Activated CD4-positive, alpha-beta T cell treated with anti-CD3 and anti-CD28 coated beads, Interleukin-2, Interleukin-6, amounts not matched to agents 100 ng/mL and 50 ng/mL, durations not matched to agents 16 hours and 8 hours (primary cell): ENCODE measurements at places on chromosomes 5 and 9.

DNA sequence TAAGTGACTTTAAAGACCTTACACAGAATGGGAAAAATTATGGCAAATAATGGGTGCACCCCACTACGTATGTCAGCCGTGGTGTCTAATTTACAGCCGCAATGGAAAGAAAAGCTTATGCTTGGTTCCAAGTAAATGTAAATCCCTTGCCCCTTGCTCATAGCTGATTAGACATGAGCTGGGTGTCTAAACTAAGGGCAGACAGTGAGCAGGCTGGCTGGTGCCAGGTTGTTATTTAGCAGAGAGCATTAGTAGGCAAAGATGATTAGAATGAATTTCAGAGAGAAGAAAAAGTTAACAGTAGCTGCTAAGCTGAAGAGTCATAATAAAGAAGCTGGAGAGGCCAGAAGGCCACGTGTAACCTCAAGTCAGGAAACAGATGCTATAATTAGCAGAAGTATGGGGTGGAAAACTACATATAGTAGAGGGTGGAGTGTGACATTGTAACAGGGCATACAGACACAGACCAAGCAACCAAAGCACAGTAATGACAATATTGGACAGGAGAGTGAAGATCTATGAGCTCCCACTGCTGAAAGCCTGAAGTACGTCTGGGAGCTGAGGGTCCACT is 257.7 kb downstream of the MCTP1 start:
- DNase-seq: no peak

GRCh38 chr5:85428426-85428934 is 1043.8 kb upstream of the EDIL3 start:
- no peak for DNase-seq

- no peak for DNase-seq
Observed at GRCh38 chr9:76401176-76401575, 7.0 kb upstream of the RFK start.

GRCh38 chr5:411728-412127 is 31.2 kb upstream of the EXOC3 start:
- DNase-seq: no peak

DNA sequence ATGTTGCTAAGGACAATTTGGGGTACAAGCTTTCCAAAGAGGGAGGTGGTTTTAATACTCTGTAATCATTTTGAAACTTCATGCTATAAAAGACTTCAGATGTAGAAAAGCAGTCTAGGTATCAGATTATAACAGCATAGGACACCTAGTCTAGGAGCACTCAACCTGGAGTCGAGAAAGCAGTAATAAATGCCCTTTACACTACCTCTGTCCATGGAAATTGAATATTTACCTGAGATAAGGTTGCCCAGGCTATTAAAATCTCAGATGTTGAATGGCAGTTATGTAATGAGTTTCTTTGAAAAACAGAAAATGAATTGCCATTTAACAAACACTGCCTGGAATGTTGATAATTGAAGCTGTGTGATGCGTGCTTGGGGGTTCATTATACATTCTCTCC is 561.8 kb upstream of the DMAC1 start:
- no peak for DNase-seq

GRCh38 chr5:95440825-95441224 is 49.7 kb downstream of the FAM81B start:
- no peak for DNase-seq

DNA sequence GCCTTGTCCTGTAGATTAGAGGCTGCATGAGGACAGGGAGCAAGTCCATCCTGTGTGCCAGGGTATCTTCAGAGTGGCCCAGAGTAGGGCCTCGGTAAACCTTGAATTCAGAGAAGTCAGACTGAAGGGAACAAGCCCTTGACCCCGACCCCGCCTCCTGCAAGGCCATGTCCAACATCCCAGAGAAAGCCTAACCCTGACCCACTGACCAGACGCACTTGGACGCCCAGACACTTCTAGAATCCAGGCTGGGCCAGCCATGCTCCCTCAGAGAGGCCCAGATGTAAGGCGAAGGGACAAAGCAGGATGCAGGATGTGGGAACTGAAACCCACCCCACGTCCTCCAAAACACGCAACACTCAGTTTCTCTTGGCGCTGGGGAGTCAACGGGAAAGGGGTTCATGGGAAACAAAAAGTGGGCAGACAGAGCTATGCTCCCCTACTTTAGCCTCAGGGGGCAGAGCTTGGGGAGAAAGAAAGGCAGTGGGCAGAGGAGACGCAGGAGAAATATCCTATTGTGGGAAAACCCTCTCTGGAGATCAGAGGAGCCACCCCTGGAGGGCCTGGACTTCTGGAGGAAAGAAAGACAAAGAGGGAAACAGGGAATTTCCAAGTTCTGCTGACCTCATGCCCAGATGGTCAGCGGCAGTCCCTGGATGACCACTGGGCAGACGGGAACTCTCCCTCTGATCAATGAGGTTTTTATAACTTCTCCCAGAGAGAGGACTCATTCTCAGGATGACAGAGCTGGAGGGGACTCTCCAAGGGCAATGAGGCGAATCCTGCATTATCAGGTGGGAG is 13.0 kb downstream of the TNIP1 start:
- no peak for DNase-seq

GRCh38 chr5:36052538-36052937 is 14.1 kb downstream of the UGT3A2 start:
- DNase-seq: no peak

- DNase-seq: no peak
Observed at GRCh38 chr5:127577458-127577857, 60.0 kb downstream of the PRRC1 start.

DNA sequence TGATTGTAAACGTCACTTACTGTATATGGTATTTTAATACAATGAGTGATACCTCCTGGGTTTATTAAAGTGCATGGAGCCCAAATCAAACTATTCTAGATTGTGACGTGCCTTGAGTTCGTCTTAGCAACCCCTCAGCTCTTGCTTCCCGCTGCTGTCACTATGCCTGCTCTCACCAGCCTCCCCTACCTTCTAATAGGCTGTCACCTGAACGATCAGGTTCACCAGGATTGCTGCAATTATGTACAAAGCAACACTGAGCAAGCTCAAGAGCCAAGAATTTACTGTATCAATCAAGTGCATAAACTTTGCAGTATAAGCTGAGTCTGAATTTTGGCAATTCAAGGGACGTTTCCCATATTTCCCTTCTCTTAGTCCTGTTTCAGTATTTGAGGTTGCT is 3.0 kb downstream of the LECT2 start:
- no peak for DNase-seq

- DNase-seq: no peak
Observed at GRCh38 chr9:28413471-28413870, 840.2 kb upstream of the C9orf72 start.

DNA sequence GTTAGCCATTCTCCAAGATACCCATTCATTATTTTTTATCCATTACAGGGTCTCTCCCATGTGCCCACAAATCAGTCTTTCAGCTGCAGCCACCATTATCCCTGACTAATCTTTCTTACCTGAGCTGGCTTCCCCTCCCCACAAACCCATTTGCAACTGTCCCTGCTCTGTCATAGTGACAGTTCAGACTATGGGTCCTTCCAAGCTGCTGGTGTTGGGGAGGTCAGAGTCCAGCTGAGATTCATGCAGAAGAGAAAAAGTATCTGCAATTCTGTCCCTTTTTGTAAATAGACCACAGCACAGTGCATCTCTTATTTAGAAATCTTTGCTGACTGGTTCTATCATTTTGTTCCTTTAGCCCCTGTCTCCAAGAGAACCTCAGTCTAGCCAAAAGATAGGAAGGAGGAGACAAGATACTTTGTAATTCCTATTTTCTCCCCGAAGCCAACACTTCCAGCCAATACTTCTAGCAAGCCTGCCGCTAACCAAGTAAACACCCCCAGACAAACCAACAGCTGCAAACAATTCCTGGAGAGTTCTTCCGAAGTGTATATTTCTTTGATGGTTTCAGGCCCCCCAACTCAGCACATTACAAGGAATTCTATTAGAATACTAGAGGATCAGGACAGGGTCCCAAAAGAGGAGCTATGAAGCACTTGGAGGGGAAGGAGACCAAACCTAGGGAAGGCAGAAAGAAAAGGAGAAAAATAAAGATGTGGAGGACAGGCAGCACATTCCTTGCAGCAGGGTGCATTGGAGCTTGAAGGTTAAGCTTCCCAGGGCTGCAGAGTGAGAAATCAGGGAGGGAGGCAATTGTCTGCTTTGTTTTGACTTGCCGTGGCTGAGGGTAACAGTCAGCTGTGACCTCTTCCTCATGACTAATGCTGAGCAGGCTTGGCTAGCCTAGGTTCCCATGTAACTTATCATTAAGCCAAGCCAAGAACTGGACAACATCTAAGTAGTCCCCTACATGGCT is 148.5 kb downstream of the SGCD start:
- no peak for DNase-seq

GRCh38 chr5:69485471-69485870 is 7.1 kb upstream of the OCLN start:
- no peak for DNase-seq

DNA sequence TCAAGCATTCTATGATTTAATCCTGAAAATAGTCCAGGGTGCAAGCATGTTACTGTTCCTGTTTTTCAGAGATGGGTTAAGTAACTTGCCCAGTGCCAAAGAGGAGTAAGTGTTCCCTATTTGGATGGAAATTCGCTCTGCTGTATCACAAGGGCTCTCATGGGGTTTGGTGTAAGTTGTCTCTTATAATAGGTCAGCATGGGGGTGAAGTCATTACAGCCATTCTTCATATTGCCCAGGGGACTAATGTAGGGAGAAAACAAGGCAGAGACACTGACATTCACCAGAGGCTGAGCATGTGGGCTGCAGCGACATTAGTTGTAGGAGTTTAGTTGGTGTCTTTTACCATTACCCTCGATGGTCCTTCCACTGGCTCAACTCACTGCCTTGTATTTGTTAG is 142.1 kb upstream of the GLRA1 start:
- DNase-seq: no peak

DNA sequence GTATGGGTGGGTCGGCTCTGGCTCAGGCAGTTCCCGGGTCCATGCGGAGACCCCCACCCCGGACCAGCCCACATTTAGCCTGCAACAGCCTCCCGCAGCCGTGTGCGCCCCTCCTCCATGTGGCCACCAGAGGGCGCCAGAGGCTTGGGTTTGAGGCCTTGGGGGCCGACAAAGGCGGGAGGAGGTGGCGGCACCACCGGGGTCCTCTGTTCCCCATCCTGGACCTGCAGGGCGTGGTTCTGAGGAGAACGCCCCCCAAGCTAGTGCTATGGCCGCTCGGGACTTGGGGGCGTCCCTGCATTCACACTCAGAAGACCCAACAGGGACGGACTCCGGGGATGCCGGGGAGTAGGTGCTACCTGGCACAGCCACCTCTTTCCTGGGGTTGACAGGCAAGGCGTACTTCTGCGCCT is 16.5 kb downstream of the ASS1 start:
- DNase-seq: peak; percentile 80

DNA sequence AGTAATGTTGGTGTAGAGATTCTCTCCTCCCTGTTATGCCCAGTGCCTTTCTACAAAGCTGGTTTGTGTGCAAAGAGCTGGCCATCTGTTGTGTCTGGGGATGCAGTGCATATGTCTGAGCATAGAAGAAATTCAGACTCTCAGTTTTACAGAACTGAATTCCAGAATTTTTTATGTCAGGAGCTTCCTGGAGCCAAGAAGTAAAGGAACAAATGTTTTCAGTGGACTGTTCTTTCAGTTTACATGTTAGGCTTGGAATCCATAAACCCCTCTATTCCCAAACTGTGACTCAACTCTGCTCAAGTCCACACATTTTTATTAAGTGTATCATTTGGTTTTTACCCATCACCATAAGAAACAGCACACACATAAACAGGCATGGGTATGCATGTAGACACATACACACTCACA is 366.0 kb downstream of the BRINP1 start:
- no peak for DNase-seq

DNA sequence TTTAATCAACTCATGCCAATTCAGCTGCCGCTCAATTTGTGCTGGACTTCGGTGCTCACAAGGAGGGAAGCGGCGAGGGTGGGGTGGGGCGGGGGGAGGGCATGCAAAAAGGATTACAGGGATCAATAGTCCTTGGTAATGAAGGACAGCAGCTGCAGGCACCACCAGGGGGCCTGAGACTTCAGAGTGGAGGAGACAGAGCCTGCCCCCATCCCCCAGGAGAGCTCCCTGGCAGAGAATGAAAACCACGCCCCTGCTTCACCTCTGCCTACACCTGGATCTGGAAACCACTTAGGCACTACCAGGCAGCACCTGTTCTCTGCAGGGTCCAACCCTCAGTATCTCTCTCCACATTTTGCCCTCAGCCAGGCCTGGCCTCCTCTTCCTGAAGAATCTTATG is 155.6 kb downstream of the TRIM32 start:
- no peak for DNase-seq

DNA sequence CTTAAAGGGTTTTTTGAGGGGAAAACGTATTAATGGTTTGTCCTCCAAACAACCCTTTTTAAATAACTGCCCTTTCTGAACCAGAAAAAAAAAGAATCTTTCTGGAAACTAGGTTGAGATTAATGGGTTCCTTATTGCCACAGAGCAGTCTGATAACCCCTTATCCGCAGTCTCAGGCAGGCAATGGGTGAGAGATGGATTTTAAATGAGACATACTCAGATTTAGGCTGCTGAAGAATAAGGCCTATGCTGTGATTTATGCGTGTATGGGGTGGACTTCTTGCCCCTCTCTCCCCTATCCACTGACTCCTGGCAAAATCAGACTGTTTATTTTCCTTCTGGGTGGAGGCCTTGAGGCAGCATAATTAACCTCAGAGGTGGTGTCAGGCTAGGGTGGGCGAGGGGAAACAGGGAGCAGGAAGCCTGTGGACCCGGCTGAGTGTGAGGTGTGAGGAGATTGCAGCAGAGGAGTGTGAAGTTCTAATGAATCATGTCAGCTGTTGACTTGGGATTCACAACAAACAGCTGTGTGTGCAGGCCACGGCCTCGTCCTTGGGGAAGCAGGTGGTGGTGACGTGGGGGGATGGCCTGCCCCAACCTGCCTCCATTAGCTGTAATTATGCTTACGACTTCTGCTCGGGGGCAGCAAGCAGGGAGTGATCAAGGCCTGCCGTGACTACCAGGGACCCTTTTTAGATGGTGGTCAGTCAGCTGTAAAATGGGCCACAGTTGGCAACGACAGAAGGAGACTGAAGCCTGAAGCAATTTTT is 196.4 kb downstream of the SEMA6A start:
- DNase-seq: no peak

GRCh38 chr9:110027671-110028081 is 180.3 kb downstream of the C9orf152 start:
- no peak for DNase-seq

DNA sequence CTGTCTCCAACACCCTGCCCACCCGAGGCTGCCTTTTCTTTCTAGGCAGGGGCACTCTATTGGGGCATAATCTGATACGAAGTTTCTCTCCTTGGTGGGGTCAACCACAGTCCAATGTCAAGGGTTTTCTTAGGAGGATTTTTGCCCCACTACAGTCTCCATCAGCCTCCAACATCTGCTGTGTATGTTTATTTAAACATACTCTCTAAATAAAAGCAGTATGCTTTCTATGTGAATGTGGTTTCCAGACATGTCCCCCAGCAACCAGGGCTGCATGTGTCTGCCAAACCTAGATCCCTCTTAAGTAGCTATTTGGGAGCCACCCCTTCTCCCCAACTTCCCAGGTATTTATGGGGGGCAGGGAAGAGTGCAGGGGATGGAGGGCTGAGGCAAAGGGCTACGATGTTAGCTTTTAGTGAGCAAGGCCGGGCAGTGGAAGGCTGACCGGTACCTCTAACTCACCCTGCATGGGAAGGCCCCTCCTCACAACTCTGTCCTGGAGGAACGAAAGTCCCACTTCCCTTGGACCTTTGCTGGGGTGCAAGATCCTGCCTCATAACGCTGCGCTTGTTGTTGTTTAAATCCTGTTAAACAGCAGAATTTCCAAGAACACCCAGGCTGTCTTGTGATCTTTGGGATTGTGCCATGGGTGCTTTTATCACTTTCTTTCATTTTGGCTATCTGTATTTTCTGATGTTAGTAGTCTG is 75.4 kb downstream of the NREP start:
- no peak for DNase-seq

GRCh38 chr5:180806351-180807011 is 3.9 kb upstream of the MGAT1 start:
- DNase-seq: no peak
